ENCODE measurements at places on chromosomes 12 and 14.

DNA sequence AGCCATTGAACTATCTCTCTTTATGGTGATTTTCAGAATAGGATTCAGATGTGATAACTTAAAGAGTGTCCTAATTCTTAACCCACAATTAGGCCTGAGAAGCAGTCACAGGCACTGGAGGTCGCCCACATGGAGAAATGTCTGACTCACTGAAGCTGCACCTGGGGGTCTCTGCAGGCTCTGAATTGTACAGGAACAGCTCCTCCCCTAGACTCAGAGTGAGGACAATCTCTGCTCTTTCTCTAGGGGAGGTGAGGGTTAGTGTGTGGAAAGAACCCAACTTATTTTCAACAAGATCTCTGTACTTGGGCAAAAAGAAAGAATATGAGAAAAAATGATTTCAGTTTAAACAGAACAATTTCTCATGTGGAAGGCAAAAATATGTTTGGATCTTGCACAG lies 1124.6 kb downstream of the TMEM121 start:
- no peak for DNase-seq

GRCh38 chr12:4269279-4269991 lies 4.1 kb upstream of the CCND2 start:
- DNase-seq = peak; percentile 90

- DNase-seq = no peak
Measured at GRCh38 chr14:55386037-55386808, 25.4 kb downstream of the ATG14 start.

- DNase-seq = no peak
Measured at GRCh38 chr12:116242740-116243139, 34.8 kb downstream of the MED13L start.

- DNase-seq = no peak
Measured at GRCh38 chr14:102739190-102739469, 38.1 kb upstream of the TRAF3 start.

GRCh38 chr12:75525263-75525662 lies 13.9 kb upstream of the KRR1 start:
- no peak for DNase-seq

- no peak for DNase-seq
Measured at GRCh38 chr12:124620606-124621295, 53.3 kb upstream of the NCOR2 start.

Data from stimulated activated CD8-positive, alpha-beta memory T cell treated with anti-CD3 and anti-CD28 coated beads, Interleukin-2, amount 100 ng/mL, for 1 hour (primary cell).